ENCODE measurements at places on chromosomes 12 and 14.

DNA sequence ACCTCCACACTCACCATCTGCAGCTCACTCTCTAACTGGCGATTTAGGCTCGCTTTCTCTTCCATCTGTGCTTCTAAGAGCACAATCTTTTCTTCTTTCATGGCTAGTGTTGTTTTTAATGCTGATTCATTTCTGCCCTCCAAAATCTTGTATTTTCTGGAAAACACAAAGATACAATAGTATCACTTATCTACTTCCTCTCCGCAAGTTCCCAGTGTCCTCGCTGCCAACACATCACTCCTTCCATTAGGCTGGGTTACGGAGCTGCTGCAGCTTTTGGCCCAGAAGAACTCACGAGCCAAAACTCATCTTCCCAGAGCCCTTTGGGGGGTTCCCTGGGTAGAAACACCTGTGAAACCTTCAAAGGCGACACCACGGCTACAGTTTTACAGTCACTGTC is 63.8 kb upstream of the GPR68 start:
- no peak for DNase-seq

- no peak for DNase-seq
Observed at GRCh38 chr12:48883305-48884161, 17.9 kb upstream of the RND1 start.

DNA sequence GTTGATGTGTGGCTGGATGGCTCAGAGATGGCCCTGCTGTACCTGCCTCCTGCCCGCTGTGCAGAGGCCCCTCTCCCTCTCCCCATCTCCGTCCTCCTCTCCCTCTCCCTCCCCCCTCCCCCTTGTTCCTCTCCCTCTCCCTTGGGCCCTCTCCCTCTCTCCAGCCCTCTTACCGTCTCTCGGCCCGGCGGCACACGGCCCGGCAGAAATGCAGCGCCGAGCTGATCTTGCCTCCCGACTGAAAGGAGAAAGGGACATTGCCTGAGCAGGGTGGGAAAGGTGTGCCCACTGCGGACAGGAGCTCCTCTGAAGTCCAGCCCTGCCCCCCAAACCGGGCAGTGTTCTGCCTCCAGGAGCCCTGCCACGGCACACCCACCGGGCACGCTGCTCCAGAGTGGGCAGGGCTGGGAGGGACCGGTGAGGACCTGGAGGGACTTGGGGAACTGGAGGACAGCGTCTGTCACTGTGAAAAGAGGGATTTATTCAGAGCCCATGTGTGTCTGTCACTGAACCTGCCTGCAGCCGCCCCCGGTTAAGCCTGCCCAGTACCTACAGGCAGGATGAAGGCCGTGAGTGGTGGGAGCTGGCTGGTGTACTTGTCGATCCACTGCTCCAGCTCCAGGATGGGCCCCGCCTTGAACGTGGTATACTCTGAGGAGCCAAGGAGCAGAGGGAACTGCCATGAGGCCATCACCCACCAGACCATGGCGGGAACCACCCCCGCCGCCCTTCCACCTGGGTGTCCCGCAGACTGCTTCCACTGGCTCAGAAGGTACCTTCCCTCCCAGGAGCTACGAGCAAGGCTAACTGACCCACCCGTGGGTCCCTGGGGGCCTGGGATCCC is 12.2 kb downstream of the MMAB start:
- DNase-seq = no peak

DNA sequence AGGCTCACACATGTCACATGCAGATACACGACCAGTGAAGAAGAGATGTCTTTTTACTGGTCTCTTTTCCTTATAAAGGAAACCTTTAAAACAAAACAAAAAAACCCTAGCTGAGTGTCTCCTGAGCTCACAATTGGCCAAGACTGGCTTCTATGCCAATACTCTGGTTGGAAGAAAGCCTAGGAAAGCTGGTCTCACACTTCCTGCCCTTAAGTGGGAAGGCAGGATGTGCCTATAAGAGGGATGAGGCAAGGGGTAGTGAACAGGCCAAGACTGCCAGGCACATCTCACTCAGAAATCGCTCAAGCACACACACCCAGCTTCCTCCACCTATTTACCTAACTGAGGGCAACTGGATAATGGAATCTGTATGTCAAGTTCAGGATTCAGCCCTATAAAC is 50.0 kb downstream of the SOCS2 start:
- no peak for DNase-seq

GRCh38 chr12:93111773-93112172 is 182.7 kb upstream of the EEA1 start:
- no peak for DNase-seq

- no peak for DNase-seq
Observed at GRCh38 chr12:30599608-30600007, 96.1 kb downstream of the IPO8 start.

GRCh38 chr14:102752239-102752847 is 24.9 kb upstream of the TRAF3 start:
- no peak for DNase-seq

- DNase-seq = no peak
Observed at GRCh38 chr14:52692248-52692962, 3.0 kb downstream of the ERO1A start.

GRCh38 chr12:59036973-59037762 is 116.9 kb upstream of the LRIG3 start:
- no peak for DNase-seq

DNA sequence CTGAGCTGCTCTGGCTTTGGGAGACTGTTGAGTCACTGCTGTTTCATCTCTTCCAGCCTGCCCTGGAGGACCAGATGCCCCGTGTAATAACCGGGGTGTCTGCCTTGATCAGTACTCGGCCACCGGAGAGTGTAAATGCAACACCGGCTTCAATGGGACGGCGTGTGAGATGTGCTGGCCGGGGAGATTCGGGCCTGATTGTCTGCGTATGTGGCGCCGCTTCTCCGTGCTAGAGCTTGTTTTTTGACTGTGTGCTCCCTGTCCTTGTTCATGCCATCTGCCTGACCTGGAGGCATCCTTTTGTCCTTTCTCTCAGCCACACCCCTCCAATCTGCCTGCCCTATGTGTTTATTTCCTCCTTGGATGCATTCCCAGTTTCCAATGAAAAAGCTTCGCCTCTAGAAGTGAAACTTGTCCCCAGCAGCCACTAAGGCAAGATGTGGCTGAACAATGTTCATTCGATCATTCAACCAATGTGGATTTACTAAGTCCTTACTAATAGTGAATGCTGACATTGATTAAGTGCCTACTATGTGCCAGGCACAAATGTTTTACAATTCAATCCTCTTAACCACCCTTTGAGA is 98.6 kb downstream of the NT5DC3 start:
- DNase-seq = no peak

DNA sequence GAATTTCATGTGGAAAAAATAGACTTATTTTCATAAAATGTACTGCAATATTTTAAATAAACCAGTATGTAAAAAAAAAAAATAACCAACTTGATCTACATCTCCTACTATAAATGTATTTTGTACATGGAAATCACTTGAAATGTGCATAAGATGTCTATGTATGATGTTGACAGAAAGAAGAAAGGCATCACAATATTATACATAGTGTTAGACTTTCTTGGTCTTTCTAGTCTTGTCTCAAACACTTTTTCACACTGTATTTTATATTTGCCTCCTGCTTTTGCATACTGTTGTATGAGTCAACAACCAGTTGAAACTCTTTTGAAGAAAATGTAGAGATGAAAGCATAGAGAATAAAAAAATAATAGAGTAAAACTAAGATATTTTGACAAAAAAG is 352.4 kb upstream of the MGAT4C start:
- DNase-seq = no peak

- no peak for DNase-seq
Observed at GRCh38 chr14:37093364-37093763, 79.0 kb downstream of the SLC25A21 start.

- DNase-seq = no peak
Observed at GRCh38 chr12:11969437-11970154, 101.1 kb upstream of the BCL2L14 start.

GRCh38 chr14:92459030-92459949 is 54.3 kb upstream of the RIN3 start:
- DNase-seq = no peak

DNA sequence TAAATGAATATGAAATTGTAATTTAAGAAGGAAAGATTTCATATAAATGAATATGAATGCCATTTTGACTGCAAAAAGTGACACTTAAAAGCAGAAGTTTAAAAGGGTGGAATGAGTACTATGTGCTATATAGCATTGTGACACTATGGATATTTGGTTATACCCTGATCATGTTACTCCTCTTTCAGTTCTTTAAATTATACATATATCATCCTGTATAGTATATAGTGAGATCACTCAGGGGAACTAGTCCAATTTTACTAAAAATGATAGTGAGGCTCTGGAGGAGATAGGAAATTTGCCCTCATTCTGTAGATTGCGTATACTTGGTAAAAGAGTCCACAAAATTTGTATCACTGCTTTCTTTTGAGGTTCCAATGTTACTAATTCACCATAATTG is 155.7 kb upstream of the BTG1 start:
- no peak for DNase-seq

DNA sequence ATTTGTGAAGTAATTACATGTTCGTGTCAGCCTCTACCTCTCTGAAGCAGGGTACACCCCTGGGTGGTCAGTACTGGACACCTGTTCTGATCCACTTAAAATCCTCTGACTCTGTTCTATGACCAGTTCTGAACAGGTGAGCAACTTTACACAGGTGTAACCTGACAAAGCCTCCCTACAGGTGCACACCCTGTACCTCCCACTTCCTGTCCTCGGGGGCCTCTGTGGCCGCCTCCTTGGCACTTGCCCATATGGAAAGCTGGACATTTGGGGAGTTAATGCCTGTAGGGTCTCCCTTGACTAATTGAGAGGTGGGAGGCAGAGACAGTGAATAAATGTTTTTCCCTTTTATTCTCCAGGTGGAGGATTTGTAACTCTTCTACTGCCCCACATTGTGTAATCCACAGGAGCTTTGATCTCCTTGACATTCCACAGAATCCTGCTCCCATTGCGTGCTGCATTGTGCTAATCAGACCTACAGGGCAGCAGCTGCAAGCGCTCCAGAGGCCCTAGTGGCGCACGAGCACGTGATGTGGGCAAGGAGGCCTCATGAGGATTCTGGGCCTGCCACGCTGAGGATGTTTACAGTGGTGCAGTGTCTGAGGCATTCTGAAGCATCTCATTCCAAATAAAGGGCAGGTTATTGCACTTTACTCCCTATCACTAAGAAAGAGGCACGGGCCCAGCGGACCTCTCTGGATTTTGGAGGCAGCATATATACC is 45.8 kb upstream of the BATF start:
- no peak for DNase-seq

- no peak for DNase-seq
Observed at GRCh38 chr12:56086096-56086495, 6.1 kb downstream of the ERBB3 start.

DNA sequence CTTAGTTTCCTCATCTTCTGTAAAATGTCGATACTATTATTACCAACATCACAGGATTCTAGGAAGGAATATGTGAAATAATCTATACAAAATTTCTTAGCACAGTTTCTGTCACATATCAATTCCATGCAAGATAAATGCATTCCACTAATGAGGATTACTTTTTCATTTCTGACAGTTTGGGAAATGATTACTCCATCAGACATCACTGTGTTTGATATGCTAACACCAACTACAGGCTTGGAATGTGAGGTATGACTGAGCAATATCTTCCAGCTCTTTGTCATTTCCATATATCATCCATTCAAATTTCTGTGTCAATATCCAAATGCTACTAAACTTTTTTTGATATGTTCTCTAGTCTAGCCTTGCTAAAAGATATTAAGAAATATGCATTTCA is 111.2 kb upstream of the PTPRQ start:
- no peak for DNase-seq

GRCh38 chr12:7131502-7131866 is 1.3 kb downstream of the CLSTN3 start:
- peak; percentile 13 for DNase-seq

DNA sequence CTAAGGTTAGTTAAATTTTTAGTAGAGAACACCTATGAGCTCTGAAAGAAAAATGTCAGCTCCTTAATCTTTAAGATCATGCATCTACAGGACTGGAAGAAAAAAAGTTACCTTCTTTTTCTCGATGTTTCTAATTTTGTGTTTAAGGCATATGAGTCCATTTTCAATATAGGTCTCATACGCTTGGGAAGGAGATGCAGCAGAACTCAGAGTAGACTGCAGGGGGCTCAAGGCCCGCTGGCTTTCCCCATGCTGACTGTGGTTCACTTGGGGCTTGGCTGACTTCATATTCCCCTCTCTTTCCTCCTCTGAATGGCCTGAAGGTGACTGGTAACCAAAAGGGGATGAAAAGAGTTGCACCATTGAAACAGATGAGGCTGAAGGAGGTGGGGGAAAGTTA is 1.5 kb downstream of the CAPRIN2 start:
- no peak for DNase-seq

DNA sequence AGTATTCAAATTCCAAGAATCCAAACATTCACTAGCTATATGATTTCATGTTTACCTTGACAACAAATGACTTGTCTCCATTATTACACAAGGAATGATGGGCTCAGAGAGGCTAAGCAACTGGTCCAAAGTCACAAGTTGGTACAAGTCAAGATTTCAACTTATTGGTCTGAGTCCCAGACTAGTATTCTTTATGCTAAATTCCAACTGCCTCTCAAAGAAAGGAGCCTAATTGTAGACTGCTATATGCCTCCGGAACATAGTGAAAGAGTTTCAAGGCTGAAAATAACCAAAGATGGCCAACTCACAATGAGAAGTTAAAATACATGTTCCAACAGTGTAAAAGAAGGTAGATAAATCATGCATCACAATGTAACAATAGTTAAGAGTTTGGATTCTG is 7.5 kb downstream of the BTG1 start:
- DNase-seq = no peak

DNA sequence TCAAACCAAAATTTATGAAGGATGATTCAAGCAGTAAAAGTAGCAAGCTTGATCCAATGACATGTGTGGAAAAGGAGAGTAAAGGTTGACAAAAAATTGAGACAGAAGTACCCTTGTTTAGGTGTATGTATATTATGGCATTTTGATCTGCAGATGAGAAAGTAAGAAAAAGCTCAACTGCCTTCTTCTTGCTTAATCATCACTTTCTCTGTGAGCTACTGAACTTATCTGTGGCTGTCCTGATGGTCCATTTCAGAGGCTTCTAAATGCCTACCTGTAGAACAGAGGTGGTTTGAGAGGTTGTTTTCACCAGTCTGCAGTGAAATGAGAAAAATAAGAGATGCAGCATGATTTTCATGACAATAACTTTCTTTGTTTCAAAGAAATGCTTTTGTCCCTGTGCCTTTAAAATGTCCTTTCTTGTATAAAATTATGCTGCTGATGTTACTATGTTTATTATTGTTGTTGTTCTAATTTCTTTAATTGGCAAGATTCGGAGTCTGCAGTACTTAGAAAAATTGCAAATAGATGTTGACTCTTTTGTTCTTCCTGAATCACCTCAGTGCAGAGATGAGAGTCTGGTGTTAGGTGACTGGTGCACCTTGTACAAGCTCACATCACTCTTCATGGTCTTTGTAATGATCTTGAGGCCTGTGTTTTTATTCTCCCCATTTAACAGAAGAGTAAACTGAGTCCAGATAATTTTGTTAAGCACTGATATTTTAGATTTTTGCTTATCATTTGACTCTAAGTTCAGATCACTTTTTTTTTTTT is 821.9 kb downstream of the VRK1 start:
- DNase-seq = no peak

- no peak for DNase-seq
Observed at GRCh38 chr12:117316336-117316735, 45.1 kb downstream of the NOS1 start.

All from effector memory CD4-positive, alpha-beta T cell (primary cell).